ENCODE measurements at places on chromosomes 6 and 20.

DNA sequence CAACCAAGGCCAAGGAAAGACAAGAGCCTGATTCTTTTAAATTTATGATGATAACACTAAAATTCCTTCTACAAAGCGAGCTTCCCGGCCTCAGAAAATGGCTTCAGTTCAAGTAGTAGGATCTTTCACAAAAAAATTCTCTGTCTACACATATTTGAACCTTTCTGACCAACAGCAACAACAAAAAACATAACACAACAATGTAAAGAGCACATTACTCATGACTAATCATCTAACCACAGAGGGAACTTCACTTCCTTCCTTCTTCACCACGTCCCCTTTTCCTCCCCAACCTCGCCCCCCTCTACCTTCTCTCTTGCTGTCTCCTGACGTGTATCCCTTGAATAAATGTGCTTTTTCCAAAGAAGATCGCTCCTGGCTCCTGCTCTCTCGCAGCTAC, 228.2 kb downstream of the MYLK4 start:
- DNase-seq, result no peak

DNA sequence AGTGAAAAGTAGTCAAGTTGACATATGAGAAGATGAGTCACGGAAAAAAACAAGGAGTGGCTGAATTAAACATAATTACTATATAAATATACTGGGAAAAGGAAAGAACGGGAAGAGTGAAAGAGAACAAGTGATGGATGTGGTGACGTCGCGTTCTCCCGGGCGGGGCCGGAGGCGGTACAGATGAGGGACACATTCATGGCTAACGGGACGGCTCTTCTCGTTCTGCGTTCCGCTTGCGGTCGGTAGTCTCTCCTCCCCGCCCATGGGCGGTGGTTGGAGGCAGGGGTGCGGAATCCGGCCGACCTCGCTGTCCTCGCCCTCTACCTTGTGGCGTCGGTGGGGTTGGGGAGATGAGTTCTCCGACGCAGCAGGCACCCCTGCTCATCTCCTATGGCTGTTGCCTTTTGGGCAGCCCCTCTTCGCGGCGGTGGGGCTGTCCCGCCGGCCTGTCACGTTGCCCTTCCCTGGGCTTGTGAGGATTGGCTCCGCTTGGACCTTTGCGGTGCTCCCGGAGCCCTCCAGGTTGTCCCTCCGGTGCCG, 22.5 kb downstream of the HLA-G start:
- no peak for DNase-seq

DNA sequence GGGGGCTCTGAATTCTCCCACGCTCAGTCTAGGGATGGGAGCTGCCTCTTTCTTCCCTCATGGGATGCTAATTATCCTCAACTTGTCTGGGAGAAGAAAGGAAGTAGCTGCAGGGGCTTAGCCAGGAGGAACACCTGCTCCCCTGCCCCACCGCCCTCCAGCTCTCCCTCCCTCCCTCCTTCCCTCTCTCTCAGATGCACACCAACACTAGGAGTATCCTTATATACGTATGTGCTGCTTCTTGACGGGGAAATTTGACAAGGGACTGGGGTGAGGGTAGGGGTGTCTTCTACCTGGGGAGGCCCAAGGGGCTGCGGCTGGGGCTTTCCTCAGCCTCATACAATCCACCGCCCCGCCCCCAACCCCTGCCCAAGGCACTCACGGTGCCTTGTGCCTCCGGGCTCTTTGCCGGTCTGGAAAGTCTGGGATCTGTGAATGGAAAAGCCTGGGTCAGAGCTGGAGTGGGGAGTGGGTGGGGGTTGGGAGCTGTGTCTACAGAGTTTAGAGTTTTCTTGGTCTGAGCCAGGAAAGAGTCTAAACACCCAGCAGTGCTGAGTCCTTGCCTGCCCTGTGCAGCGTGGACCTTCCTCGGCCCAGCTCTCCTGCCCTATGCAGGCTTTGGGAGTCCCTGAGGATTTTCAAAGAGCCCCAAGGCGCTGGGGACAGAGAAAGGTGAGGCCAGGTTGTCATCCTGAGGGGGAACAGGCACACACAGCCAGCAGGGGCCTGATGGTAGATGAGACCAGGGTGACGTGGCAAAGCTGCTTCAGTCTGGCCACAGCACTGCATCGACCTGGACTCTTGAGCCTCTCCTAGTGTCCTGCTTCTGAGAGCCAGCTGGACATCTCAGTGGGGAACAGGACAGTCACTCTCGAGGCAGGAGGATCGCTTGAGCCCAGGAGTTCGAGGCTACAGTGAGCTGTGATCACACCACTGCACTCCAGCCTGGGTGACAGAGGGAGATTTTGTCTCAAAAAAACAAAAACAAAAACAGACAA, 29.3 kb upstream of the EMILIN3 start:
- DNase-seq, result no peak

GRCh38 chr6:7201444-7201731, 93.6 kb downstream of the RREB1 start:
- no peak for DNase-seq

DNA sequence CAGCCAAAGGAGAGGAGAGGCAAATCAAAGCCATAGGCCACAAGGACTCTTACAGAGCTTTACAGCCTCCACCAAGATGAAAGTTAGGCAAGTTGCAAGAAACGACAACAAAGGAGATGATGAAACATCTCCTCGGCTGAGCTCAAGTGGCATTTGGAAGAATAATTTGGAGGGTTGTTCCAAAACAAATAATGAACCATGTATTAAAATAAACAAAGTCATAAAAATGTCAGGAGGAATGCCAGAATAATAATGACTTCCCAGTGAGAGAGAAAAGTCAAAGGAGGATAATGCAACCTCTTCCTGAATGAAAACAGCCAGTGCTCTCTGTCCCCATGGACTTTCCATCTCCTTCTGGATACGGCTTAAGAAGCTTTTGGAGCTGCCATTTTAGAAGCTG, 371.4 kb upstream of the ID4 start:
- no peak for DNase-seq

DNA sequence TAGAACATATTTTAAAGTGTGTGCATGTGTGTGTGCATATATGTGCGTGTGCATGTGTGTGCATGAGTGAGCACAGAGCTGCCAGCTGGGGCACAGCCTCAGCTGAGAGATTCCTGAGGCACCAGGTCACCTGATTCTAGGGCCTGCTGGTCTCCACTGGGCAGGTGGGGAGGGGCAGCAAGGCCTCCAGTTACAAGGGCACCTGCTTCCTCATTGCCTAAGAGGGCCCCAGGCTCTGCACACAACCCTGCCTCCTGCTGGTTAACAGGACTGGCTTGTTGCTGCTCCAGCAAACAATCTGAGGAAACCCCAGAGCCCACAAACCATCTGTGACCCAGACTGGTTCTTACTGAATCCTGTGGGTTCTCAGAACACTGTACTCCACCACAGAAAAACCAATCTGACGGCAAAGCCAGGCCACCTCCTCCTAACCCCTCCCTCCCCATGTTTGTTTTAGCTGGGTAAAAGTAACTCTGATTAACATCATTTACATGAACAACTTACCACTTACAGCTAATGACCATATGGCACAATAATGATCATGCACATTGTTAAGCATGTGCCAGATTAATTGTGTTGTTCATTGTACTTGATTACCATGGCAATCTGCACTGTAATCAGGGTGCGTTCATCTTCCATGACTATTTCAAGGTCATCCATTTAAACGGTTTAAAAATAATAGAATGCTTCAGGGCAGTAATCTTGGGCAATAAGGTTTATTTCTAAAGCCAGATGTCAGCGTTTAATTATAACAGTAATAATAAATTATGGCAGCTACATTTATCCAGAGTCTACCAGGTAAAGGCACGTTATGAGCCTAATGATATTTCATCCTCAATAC, 23.1 kb upstream of the UBE2J1 start:
- DNase-seq, result peak; percentile 28

GRCh38 chr20:1437235-1437904, 29.3 kb downstream of the NSFL1C start:
- peak; percentile 78 for DNase-seq

GRCh38 chr6:15947923-15948322, 181.0 kb upstream of the MYLIP start:
- DNase-seq, result peak; percentile 10

- peak; percentile 29 for DNase-seq
These were observed 66.5 kb upstream of the PIM1 start for GRCh38 chr6:37103169-37104039.

- no peak for DNase-seq
These were observed 18.0 kb downstream of the JARID2 start for GRCh38 chr6:15263780-15264374.

- no peak for DNase-seq
These were observed 25.5 kb upstream of the ARG1 start for GRCh38 chr6:131547488-131547887.

DNA sequence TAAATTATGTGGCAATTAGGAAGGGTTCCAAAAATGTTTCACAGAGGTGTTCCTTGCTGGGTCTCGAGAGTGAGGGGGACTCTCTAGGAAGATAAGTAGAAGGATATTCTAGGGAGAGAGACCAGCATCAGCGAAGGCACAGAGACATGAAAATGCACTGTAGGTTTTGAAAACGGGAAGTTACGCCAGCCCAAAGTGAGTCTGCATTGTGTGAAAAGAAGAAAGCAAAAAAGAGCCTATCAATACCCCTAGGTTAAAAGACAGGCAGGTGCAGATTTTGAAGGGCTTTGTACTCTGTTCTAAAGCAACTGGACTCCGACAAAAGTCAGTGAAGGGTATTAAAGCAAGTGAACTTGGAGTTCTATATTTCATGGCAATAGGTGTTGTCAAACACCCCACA, 25.7 kb upstream of the MRAP2 start:
- no peak for DNase-seq

- DNase-seq, result no peak
These were observed 124.4 kb upstream of the HCRTR2 start for GRCh38 chr6:55049866-55050265.

GRCh38 chr6:84227434-84228197, at the start of gene CEP162:
Gene CEP162, minus strand, starts transcription at chr6:84227643. Its CDS starts 1,250 bp downstream, at chr6:84226393.
- DNase-seq, result peak; percentile 96

DNA sequence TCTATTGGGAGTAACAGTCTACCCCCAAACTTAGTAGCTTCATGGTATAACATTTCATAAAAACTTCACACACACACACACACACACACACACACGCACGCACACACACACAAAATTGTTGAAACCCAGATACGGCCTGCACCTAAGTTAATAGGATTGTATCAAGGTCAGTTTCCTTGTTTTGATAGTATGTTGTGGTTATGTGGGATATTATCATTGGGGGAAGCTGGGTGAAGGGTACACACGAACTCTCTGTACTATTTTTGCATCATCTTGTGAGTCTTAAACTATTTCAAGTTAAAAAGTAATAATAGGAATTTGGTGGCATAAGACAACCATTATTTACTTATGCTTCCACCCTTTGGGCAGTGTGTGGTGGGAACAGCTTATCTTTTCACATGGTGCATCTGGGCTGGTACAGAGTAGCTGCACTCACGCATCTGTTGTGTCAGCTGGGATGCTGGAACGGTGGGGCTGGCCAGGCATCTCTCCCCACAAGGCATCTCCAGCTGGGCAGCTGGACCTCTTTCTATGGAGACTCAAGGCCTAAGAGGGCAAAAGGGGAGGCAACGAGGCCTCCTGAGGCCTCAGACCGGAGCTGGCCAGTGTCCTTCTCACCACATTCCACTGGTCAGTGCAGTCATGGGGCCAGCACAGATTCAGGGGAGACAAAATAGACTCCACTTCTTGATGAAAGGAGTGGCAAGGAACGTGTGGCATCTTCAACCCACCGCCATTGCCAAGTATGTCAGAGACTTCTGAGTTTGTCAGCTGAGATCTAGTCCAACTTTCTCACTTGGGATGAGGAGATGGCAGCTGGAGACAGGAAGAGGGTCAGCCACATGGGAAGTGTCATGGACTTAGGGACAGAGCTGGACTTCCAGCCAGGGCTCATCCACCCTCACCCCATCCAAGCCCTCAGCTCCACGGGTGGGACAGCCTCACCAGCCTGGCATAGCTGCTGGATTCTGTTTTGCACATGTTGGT, 20.5 kb upstream of the IP6K3 start:
- DNase-seq, result no peak

GRCh38 chr6:9789201-9789600, 625.7 kb downstream of the TFAP2A start:
- DNase-seq, result no peak

DNA sequence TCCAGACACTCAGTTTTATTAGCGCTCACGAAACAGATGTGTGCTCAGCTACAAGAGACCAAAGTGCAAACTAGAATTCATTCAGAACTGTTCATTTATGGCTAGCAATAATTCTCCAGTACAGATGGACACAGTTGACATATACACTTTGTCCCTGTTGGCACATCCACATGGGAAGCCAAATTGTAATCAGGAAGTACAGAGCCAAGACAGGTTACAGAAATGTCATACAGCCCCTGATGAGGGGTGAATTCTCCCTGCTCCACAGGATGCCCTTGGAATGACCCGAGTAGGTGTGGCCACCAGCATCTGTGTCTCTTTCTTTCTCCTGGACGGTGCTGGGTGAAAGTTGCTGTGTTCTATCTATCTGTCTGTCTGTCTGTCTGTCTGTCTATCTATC, 7.6 kb downstream of the DHX35 start:
- DNase-seq, result no peak

DNA sequence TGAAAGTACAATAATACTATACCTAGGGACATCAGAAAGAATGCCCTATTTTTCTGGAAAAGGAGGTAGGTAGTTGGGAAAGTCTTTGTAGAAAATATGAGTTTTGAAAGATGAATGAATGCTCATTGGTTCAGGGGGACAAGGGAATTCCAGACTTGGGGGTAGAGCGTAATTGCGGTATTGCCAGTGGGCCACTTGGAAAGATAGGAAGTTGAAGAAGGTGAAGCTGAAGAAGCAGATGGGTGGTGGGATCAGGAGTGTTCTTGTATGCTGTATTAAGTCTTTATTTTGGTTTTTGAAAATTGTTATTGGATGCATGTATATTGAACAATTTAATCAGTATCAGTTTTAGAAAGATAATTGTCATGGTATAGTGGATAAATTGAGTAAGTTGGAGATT, 57.9 kb upstream of the SMIM8 start:
- DNase-seq, result no peak

DNA sequence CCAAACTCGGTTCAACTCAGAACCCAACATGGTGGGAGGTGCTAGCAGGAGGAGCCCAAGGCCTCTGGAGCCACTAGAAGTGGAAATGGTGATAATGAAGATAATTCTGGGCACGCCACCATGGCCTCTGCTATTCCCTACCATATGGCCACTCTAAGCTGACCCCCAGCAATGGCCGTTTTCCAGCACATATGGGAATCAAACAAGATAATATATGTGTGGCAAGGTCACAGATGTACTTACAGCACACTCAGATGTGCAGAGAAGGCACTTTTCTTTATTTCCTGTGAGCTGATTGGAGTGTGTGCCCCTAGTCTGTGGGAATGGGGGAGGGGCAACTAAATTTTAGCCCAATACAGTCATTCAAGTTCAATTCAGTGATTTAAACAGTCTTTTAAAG, 153.4 kb upstream of the LRFN2 start:
- no peak for DNase-seq
